ENCODE measurements at places on chromosomes 2 and 18.
A peak's percentile ranks its signal among the peaks of the same experiment; 100 is the strongest.

GRCh38 chr2:234363647-234364294 lies 133.1 kb downstream of the ARL4C start:
- no peak for DNase-seq

DNA sequence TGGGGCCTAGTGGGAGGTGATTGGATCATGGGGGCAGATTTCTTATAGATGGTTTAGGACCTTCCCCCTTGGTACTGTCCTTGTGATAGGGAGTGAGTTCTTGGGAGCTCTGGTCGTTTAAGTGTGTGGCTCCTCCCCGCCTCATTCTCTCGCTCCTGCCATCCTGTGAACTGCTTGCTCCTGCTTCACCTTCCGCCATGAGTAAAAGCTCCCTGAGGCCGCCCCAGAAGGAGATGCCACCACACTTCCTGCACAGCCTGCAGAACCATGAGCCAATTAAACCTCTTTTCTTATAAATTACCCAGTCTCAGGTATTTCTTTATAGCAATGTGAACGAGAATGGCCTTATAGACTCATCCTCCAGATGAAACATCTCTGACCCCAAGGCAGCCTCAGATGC lies 101.5 kb downstream of the KCNF1 start:
- DNase-seq: no peak

- DNase-seq: no peak
Measured at GRCh38 chr2:15159206-15159605, 401.9 kb downstream of the NBAS start.

GRCh38 chr2:46091004-46091403 lies 206.2 kb upstream of the EPAS1 start:
- no peak for DNase-seq

DNA sequence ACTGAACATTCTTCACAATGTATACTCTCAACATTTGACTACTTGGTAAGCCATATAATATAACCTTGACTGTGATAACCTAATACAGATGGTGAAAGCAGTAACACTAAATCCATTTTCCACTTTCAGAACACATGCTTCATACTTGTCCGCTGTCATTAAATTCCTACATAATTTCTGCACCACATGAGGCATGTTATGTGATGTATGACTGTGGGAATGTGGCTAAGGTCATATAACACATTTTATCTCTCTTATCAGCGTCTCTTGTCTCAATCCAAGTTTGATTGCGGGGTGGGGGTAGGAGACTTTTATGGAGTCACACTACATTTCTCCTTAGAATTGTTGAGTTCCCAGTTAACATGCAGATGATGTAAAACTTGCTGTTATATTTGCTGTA lies 110.9 kb downstream of the MTCL1 start:
- no peak for DNase-seq

DNA sequence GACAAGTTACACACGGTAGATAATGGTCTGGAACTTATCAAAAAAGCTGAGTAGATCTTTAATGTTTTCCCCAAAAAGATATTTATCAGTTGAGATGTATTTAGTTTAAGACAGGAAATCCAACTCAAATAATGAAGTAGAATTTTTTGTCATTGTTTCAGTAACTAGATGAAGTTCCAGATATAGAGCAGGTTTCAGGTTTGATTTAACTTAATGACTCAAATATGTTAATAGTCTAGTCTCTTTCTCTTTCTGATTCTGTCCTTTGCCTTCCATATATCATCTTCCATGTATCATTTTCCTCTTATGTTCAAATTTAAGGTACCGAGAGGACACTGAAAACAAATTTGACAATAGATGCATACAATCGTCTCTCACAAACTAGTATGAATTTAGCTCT lies 23.6 kb upstream of the DOCK10 start:
- no peak for DNase-seq

DNA sequence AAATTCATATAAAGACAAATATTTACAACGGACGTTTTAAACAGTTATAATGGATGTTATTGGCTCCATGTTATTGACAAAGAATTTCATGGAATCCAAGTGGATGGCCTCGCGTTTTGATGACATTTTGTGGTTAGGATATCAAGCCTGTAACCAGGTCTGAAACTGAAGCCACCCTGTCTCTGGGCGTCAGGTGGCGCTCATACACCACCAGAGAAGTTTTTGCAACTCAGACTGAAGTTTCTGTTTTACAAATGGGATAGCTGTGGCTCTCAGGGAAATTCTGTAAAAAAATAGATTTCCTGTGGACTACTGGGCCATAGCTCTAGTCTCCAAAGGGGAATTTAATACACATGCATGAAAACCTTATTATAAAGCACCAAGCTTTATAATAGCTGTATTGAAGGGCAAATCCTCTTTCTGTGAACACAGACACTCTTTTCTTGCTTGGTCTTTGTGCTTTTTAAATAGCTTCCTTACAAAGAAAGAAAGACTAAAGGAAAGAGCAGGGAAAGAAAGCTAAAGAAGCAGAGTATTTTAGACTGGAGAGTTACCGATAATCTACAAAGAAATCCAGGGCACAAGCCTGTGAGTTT lies 86.7 kb downstream of the C18orf54 start:
- peak; percentile 60 for DNase-seq

GRCh38 chr2:203446071-203446481 lies 89.0 kb downstream of the RAPH1 start:
- DNase-seq: no peak
